T-helper 22 cell (primary cell): ENCODE measurements at places on chromosomes 11 and 22.

GRCh38 chr22:25077056-25077455 lies 122.6 kb upstream of the CRYBB3 start:
- no peak for DNase-seq

- no peak for DNase-seq
Observed at GRCh38 chr22:50612528-50613221, 12.1 kb downstream of the MAPK8IP2 start.

- no peak for DNase-seq
Observed at GRCh38 chr11:73939096-73939495, 11.7 kb upstream of the DNAJB13 start.

GRCh38 chr11:126853732-126854131 lies 146.8 kb downstream of the KIRREL3 start:
- no peak for DNase-seq

- no peak for DNase-seq
Observed at GRCh38 chr11:74203966-74204365, 32.9 kb downstream of the PPME1 start.

- no peak for DNase-seq
Observed at GRCh38 chr11:111006227-111006626, 239.3 kb upstream of the POU2AF2 start.

DNA sequence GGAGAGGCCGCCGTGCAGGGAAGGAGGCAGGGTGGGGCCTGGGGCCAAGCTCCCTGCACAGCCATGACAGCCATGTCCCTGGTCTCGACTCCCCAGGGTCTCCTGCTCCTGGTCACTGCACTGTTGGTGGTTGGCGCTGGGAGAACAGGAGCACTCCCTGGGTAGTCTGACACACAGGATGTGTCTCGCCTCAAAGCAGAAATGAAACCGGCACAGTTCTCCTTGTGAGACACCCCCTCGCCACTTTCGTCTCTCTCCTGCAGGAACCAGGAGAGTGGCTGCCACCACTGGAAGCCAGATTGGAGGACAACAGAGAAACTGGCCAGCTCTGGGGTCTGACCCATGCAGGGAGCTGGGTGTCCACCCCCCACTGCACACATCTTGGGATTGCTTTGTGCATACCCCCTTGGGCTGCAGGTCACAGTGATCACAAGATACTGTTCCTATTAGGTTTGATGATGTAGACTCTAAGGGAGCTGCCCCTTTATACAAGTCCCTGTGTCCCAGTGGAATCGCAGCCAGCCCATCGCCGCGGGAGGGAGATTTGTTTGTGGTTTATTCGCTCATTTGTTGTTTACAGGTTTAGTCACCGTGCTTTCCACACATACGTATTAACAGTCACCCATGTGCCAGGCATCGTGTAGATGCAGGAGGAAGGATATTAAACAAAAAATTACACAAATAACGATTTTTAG lies 27.0 kb upstream of the YWHAH start:
- DNase-seq, result no peak

DNA sequence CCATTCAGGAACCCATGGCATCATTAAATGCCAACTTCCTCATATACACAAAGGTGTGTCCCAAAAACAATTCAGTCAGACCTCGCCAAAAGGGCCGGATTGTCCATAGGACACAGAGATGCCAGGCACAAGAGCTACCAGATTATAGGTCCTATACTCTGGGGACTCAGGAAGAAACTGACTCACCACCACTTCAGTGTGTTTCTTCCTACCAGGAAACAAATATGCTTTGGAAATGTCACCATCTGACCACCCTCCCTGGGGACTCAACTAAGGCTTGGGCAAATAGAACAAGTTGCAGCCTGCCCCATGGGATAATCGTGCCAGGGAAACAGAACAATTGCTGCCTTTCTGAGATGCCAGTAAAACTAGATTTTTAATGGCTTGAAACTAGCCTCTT lies 11.7 kb downstream of the POU2AF3 start:
- DNase-seq, result no peak

- no peak for DNase-seq
Observed at GRCh38 chr22:44828193-44828592, 75.8 kb downstream of the ARHGAP8 start.

GRCh38 chr11:64234647-64235379 lies 429 bp downstream of the VEGFB start:
- DNase-seq, result peak; percentile 44

DNA sequence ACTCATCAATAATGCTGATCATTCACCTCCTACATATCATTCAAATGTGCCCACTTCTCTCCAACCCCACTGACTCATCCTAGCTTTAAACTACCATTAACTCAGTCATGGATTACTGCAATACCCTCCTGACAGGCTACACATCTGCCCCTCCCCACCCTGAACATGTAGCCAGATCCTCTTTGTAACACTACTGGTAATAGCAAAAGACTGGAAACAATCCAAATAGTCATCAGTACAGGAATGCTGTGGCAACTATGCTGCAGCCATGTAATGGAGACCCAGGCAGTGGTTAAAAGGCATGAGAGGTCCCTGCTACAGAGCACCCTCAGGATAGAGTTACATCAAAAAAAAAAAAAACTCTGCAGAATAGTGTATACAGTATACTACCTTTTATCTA lies 16.6 kb downstream of the SLC43A3 start:
- no peak for DNase-seq

GRCh38 chr11:107043242-107044006 lies 25.1 kb upstream of the GUCY1A2 start:
- DNase-seq, result no peak

GRCh38 chr11:117281159-117281558 lies 10.0 kb upstream of the BACE1-AS start:
- DNase-seq, result no peak

DNA sequence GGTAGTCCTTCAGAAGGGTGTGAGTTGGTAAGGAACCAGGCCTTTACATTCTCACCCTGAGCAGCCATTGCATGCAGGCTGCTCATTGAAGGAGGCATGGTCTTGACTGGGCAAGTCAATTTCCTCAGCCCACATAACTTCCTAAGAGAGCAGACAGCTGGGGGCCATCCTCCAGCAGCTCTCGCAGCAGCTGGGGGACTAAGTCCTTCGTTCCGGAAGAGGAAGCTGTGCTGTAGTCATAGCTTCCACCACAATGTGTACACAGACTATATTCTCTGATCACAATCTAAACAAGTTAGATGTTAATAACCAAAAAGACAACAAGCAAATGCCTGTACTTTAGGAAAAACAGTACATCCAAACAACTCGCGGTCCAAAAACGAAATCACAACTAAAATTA lies 30.1 kb upstream of the MPPED1 start:
- DNase-seq, result peak; percentile 18

GRCh38 chr11:93653080-93653479 lies 8.4 kb upstream of the CEP295 start:
- no peak for DNase-seq

DNA sequence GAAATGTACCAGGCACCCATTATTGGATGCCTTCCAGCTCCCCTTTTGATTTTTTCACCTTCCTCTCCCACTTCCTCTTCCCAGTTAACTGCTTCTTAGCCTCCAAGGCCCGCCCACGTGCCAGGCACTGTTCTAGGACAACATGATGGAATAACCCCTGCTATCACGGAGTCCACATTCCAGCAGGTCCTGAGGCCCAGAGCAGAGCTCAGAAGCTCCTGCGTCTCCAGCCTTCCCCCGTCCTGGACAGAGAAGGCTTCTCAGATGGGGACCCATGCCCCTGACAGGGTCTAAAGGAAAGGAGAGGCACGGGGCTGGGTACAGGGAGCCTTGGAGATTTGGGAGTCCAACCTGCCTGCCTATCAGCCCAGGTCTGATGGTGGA lies 29.1 kb downstream of the TRIM29 start:
- no peak for DNase-seq

DNA sequence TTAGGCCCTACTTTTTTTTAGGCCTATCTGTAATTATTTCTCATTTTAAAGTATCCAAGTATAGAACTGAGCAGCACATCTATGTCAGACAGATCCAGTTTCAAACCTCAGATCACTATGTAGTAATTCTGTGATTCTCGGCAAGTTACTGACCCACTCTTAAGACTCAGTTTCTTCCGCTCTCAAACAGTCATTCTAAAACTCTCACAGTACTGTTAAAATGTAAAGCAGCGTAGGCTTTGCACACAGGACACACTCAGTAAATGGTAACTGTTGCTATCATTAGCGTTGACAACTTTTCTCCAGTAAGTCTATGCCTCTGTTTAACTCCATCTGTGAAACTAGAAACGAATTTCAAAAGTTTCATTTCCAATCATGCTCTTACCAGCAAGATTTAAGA lies 277.1 kb downstream of the TTC28 start:
- DNase-seq, result no peak

- no peak for DNase-seq
Observed at GRCh38 chr11:64998141-64998540, 1.4 kb upstream of the BATF2 start.

DNA sequence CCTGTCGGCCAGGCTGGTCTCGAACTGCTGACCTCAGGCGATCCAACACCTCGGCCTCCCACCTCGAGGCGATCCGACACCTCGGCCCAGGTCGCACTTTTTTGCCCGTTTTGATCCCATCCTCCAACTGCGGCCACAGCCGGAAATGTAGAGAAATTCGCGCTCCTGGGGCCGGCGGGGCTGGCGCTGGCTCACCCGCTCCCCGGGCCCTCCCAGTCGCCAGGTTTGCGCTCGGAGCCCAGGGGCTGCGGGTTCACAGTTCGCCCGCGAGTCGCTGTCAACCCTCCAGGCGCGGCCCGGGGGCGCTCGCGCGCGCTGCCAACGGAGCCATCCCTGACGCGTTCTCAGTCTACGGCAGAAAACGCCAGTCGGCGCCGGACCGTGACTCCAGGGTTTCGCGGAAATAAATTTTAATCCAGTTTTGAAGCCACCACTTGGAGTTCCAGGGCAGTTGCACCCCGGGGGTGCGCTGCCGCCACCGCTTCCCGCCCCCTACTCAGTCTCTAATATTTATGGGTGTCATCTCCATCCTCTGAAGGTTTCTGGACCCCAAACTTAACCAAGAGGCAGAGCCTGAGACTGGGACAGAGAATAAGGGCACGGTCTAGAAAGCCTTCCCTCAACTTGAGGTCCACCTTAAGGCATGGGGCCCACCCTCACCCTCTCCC lies 1.5 kb upstream of the KLHDC7B start:
- peak; percentile 66 for DNase-seq

GRCh38 chr11:11421509-11421908 lies 68.5 kb upstream of the CSNK2A3 start:
- no peak for DNase-seq

- no peak for DNase-seq
Observed at GRCh38 chr11:17601256-17601671, 54.2 kb downstream of the OTOG start.

DNA sequence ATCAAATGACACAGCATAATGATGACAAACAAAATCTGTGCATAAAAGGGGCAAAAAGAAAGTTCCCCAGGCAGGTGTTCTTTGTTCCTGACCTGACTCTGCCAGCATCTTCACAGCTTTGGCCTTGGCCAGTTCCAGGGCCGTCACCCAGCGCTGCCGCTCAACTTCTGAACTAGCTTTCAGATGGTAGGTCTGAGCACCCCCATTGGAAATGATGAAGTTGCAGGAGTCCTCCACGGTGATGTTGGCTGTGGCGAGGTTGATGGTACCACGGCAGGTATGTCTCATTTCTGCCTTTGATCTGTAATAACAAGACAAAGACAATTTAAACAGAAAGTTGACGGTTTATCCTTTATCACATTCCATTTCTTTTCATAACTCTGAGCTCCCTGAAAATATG lies 5.3 kb downstream of the OSBP start:
- no peak for DNase-seq

- no peak for DNase-seq
Observed at GRCh38 chr11:121246021-121246768, 46.4 kb upstream of the SC5D start.

DNA sequence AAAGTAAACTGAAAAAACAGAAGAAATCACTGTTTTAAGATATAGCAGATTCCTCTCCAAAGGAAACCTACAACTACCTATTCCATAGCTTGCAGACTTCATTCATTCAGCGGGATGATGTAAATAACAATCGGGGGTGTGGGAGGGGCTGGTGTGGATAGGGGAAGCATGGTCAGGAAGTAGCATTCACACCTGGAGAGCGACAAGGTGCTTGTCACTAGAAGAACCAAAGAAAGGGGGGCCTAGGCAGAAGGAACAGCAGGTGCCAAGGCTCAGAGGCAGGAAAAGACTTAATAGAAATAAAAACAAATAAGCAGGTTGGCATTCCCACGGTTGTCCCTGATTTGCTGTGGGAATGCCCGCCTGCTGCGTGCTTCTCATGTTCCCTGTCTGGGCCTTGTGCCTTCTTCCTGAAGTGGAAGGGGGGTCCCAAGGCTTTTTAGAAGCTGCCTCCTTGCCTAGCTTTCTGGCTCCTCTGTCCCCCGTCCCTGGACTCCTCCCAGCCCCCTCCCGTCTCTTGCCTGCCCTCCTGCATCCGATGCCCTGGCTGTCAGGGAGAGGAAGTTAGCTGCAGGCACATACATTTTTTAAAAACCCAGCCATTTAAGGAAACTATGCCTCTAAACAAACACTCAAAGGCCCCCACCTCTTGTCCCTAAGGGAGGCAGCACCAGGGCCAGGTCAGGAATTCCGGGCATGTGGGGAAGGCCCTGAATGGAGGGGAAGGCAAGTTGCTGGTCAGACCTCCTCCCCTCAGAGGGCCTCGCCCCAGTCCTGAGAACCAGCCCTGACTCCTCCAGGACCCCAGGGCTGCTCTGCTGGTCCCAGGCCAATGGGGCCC lies 54.7 kb upstream of the PRDM11 start:
- no peak for DNase-seq

- DNase-seq, result no peak
Observed at GRCh38 chr11:8138526-8138925, 30.3 kb downstream of the RIC3 start.

GRCh38 chr11:63682066-63683021 lies 1.0 kb downstream of the RTN3 start:
- no peak for DNase-seq

DNA sequence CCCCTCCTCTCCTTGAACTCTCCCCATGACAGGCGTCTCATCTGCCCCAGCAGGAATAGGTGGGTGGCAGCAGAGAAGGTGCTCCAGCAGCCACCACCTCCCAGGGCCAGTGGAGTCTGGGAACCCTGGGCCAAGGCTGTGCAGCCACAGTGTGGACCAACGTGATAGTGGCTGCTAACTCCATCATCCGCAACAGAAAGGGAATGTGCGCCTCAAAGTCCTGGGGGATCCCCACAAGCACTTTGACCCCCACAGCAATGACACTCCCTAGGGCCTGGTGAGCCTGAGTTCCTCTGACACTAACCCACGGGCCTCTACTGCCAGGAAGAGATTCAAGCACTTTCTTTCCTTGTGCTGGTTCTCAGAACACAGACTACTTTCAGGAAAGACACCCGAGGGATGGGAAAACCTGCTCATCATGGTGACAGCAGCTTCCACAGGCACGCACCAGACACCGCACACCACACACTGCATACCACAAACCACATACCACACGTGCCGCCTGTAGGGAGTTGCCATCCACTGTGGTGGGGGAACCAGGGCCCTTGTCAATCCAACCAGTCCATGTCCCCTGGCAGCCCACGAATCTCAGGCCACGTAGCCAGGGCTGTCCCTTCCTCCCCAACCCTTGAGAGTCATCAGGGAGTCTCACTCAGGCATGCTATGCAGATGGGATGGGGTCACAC lies 3.4 kb upstream of the SLC25A1 start:
- DNase-seq, result no peak

- DNase-seq, result peak; percentile 81
Observed at GRCh38 chr11:64225608-64226506, at the start of the genes NUDT22 and TRPT1. Gene NUDT22 (plus strand): TSS chr11:64226274. CDS start chr11:64226653, 379 bp downstream. Gene TRPT1 (minus strand): TSS chr11:64226186. CDS start chr11:64225860, 326 bp downstream.

GRCh38 chr11:60930394-60930793 lies 6.1 kb downstream of the TMEM132A start:
- DNase-seq, result no peak
